Stimulated activated CD4-positive, alpha-beta T cell treated with anti-CD3 and anti-CD28 coated beads, Interleukin-2, amount 100 ng/mL, for 24 hours (primary cell): ENCODE measurements at places on chromosomes 12 and 14.

DNA sequence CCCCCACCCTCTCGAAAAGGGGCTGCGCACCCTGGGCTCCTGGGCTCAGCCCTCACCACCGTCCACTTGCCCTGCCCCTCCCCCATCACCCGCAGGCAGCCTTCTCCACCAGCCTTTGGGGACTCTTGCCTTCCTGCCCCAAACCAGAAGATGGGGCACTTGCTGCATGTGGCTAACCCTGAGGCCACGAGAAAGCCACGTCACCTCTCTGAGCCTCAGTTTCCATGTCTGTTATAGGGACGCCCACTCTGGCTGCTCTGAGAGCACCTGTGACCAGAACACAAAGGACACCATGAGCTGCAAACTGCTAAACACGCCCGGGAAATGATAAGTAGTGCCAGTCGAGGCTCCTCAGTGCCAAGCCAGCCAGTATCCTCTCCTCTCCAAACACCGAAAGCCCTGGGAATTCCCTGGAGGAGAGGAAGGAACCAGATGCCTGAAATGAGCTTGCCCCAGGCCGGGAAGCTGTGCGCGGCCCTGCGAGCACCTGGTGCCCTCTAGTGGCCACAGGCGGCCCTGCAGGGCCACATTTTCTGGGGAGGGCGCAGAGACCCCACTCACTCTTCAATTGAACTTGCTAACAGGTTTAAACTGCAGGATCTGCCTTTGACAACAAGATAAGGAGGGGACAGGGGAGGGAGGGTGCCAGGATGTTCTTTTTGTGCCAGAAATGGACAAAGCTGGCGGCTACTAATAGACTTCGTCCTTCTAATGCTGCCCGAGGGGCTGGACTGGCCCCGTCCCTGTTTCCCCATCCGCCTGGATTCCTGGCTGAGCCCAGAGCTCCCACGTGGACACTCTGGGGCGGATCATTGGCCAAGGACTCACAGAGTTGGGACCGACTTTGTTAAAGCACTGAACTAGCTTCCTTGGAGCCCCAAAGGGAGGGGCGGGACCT is 10.2 kb upstream of the SERPINA9 start:
- peak; percentile 61 for DNase-seq

DNA sequence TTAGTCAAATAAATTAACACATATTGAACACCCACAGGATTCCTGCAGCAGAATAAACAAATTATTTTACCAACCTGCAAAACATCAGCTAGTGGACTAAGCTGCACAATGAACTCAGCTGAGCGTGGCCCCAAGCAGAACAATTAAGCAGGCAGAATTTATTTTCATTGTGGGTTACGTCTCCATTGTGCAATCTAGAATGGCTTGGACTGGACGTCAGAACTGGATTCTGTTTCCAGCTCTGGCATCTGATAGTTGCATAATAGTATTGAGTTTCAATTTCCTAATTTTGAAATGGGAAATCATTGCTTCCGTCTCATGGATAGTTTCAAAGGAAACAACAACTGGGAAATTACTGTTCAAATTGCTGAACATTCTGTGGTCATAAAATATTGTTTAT is 35.5 kb upstream of the RERG start:
- no peak for DNase-seq

DNA sequence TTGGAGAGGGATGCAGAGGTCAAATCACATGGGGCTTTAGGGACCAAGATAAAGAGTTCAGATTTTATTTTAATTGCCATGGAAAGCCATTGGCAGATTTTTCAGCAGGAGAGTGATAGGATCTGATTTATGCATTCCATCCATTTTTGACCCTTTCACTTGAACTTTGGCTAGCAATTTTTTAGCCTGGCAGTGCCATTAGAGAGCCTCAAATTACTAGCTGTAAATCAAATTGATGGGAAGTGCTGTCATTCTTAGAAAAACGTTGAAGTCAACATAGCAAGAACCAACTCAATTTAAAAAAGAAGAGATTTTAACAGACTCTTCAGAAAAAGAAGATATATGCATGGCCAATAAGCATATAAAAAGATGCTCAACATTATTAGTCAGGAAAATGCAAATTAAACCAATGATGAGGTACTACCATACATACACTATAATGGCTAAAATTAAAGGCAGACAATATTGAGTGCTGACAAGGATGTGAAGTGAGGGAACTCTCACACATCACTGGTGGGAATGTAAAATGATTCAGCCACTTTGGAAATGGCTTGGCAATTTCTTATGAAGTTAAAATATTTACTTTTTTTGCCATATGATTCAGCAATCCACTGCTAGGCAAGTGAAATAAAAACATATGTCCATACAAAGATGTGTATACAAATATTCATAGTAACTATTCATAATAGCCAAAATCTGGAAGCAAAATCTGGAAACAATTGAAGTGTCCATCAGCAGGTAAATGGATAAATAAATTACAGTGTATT is 89.7 kb downstream of the PTCSC3 start:
- no peak for DNase-seq

DNA sequence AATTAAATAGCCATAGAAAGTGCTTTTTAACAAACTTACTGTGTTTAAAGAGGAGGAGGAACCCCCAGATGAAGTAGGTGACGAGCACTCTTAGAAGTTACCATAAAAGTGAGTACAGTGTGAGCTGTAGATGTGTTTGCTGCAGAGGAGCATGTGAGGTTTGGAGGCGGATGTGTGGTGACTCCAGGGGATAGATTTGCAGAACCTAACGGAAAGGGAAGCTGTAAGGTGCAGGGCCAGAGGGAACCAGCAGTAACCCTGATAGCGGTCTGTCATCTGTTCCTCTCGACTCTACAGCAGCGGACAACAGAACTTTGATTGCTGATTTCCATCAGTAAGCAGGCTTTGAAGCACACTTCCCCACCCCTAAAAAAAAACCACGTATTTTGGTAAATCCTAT is 5.2 kb downstream of the CALM1 start:
- no peak for DNase-seq

GRCh38 chr14:67480011-67480410 is 8.5 kb downstream of the TMEM229B start:
- DNase-seq = no peak

GRCh38 chr14:92122351-92122677 is 545 bp downstream of the CPSF2 start:
- DNase-seq = no peak

DNA sequence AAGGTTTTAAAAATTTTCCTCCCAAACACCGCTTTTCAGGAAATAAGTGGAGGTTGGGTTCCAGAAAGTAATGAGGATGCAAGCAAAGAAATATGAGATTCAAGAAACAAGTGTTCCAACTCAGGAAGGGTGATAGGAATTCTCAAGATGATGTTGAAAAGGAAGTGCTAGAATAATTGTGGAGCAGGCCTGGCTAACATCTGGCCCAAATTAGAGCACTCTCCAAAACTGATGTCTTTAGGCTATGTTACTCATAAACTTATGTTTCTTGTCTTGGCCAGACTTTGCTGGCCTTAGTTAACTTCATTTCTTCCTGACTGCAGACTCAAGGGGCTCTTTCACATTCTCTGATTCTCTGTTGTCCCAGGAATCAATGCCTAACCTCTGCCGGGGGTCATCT is 116.3 kb downstream of the TMTC3 start:
- no peak for DNase-seq

GRCh38 chr12:10147714-10148403 is 17.9 kb upstream of the CLEC7A start:
- no peak for DNase-seq

DNA sequence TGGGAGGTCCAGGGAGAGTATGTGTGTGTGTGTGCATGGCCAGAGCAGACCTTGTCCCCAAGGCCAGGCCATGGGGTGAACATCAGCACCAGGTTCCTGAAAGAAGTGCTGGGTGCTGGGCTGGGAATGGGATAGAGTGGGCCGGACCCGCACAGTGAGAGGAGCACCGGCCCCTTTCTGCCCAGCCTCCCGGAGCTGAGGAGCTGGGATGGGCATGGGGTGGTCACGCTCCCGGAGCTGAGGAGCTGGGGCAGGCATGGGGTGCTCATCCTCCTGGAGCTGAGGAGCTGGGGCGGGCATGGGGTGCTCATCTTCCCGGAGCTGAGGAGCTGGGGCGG is 83.3 kb downstream of the B4GALNT3 start:
- no peak for DNase-seq

DNA sequence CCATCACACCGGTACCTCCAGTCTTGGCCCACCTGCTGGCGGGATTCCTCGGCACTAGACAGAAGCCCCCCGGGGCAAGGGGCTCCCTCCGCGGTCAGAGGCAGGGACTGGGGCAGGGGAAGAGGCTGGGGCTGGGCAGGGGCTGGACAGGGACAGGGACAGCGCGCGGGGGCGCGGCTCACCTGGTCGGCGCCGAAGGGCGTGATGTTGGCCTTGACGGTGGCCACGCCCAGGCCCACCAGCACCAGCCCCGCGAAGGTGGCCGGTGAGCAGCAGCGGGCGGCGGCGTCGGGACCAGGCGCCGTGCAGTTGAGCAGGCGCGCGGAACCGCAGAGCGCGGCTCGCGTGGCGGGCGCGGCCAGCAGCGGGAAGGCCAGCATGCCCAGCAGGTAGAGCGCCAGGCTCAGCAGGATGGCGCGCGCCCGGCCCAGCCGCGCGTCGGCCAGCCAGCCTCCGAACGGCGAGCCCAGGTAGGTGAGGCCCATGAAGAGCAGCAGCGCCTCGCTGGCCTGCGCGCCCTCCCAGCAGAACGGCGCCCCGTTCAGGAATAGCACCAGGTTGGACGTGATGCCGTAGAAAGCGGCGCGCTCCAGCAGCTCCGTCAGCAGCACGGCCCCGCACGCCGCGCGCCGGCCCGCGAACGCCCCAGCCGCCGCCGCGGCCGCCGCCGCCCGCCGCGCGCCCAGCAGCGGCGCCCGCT is 392 bp downstream of the SLC15A4 start:
- DNase-seq = peak; percentile 39

DNA sequence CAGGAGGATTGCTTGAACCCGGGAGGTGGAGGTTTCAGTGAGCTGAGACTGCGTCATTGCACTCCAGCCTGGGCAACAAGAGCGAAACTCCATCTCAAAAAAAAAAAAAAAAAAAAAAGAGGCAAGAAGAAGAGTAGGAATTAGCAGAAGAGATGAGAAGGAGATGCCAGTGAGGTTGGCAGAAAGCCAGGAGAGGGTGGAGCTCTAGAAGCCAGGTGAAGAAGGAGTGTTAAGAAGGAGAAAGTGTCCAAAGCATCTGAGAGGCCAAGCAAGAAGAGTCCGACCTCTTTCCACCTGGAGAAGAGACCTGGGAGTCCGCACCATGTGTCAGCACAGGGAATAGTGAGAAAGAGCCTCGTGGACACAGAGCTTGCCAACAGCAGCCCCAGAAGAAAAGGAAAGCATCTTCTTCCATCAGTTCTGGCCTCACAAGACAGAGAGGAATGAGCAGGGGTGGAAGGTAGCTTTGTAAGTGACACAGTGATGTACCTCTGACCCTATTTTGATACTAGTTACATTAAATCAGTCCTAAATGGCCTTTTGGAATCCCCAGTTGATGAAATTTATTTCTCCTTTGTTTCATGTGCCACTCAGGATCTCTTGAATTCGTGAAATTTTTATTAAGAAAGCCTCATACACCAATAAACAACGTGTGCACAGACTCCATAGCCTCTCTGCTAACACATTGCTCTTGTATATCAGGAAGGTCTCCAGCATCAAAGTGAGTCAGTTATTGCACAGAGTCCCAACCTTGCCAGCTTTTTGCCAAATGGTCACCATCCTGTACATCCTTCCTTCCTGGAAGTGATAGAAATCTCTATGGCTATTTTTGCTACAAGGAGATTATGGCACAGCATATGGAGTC is 70.6 kb downstream of the SAMD4A start:
- no peak for DNase-seq

DNA sequence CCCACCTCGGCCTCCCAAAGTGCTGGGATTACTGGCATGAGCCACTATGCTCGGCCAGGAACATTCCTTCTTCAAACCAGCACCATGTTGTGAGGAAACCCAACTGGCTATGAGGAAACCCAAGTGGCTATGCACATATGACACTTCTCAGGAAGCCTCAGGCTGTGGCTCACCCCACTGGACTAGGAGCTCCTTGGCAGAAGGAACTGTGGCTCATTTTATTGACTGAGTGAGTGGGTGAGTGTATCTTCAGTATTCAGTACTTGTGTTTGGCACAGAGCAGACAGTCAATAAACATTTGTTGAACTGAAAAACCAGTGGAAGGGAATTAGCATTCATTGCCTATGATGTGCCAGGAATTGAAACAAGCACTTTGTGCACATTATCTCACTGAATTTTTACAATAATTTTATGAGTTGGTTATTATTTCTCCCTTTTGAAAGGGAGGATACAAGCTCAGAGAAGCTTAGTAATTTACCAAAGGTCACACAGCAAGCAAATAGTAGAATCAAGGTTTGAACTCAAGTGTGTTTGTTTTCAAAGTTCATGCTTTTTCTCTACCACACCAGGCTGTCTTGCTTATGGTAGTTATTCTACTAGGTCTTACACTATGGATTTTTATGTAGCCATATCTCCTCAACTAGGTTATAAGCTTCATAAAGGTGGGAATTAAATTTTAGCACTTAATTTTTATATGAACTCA is 121.6 kb downstream of the VEZT start:
- no peak for DNase-seq

- no peak for DNase-seq
Measured at GRCh38 chr12:29545102-29545467, 47.6 kb upstream of the OVCH1 start.

DNA sequence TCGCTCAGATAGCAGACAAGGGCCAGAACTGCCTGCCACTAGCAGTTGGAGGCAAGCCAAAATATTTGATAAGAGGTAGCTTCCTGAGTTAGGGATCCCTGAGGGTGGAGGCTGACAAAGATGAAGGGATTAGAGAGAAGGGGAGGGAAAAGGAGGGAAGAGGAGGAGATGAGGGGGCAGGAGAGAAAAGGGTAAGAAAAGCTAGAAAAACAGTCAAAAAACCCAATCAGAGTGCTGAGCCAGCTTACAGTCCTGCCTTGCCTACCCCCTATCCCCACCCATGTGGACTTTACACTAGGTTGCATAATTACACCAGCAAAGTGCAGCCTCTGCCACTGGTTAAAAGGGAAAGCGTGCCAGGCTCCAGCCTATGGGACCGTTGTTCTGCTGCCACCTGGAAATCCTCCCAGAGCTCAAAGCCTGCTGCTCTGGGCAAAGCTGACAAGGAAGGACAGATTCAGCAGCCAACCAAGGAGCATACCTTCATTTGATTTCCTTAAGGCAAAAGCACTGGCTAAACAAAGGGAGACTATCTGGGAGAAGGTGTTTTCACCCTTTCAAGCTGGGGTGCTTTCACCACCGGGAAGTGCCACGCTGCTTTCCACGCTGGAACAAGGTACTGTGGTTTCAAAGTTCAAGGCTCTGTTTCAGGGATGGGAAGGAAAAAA is 3.8 kb upstream of the NUMB start:
- no peak for DNase-seq

DNA sequence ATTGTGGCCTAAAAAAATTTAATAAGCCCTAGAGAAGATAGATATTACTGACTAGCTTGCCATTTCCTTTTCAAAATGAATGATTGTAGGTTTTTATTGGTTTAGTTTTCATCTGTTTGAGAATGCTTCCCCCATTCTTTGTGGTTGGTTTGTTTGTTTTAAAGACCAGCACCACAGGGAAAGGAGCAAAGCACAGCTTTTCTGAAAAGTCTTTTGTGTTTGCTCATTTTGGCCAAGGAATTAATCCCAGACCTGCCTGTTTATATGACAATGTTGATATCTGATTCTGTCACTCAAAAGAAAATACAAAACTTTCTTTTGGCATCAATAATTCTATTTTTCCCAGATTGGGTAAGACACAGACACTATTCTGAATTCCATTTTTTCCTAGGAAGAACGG is 312.5 kb upstream of the FLRT2 start:
- no peak for DNase-seq

- DNase-seq = peak; percentile 51
Measured at GRCh38 chr14:101761881-101762529, 496 bp downstream of the PPP2R5C start.
